ENCODE measurements at places on chromosomes 2 and 18.

DNA sequence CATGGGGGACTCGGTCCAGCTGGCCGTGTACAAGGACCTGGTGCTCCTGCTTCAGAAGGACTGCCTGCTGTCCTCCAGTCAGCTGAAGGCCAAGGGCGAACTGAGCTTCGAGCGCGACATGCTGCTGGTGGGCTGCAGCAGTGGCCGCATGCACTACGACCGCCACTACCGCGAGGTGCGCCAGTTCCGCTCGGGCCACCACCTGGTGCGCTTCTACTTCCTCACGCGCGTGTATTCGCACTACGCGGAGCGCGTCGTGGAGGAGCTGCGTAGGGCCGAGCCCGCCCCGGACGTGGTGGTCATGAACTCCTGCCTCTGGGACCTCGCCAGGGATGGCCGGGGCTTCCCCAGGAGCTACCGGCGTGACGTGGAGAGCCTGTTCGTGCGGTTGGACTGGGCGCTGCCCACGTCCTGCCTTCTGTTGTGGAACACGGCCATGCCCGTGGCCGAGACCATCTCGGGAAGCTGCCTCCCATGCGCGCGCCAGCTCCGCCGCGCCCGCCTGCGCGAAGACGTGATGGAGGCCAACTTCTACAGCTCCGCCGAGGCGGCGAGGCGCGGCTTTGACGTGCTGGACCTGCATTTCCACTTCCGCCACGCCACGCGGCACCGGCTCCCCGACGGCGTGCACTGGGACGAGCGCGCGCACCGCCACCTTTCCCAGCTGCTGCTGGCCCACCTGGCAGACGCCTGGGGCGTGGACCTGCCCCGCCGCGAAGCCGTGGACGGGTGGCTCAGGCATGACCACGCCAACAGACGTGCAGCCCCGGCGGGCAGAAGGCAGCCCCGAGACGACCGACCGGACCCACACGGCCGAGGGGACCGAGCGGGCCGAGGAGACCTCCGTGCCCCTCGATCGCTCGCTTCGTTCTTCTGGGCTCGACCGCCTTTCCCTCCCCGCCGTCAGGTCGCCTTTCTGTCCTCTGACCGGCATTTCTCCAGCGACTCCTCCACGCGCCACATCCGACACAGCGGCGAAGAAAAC lies 293.9 kb upstream of the ERBB4 start:
- no peak for DNase-seq

DNA sequence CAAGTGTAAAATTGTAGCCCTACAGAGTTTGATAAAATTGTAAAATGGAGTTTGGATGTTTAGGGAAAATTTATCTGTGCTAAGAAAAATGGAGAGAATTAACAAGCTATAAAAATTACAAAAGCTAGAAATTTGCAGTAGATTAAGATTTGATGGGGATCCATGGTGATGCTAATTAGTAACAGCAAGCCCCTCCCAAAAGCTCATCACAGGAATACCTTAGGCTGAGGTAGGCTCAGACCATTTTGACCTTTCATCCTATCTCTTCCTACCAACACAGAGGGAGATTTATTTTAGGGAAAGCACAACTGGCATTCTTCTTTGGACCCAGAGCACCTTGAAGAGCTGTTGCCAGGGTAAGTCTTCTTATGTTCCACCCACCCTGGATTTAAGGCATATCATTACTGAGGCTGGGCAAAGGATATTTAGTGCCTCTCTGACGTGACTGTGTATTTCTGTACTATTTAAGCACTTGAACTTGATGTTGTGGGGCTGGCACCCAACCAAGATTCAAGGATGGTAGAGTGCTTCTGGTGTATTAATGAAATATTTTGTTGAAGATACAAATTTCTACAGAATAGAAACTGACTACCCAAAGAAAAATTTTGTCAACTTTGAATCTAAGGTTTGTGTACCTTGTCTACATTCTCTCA lies 70.8 kb upstream of the SLC39A10 start:
- no peak for DNase-seq

GRCh38 chr18:43578706-43579105 lies 301.4 kb upstream of the SYT4 start:
- DNase-seq = no peak

DNA sequence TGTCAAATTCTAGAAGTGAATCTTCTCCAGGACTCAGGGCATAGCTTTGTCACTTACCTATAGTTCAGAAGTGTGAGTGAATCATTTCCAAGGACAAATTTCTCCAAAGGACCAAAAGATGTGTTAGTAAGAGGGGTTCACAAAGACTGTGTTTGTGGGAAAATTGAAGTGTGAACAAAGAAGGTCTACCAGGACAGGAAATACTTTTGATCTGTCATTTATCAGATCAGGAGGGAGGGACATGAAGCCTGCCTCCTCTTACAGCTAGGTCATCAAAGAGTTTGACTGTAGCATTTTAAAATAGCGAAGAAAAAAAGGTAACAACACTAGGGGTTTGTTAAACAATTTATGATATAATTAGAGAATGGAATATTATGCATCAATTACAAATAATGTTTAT lies 2.0 kb upstream of the CD28 start:
- no peak for DNase-seq

GRCh38 chr2:222878877-222879603 lies 18.2 kb downstream of the ACSL3 start:
- DNase-seq = no peak

DNA sequence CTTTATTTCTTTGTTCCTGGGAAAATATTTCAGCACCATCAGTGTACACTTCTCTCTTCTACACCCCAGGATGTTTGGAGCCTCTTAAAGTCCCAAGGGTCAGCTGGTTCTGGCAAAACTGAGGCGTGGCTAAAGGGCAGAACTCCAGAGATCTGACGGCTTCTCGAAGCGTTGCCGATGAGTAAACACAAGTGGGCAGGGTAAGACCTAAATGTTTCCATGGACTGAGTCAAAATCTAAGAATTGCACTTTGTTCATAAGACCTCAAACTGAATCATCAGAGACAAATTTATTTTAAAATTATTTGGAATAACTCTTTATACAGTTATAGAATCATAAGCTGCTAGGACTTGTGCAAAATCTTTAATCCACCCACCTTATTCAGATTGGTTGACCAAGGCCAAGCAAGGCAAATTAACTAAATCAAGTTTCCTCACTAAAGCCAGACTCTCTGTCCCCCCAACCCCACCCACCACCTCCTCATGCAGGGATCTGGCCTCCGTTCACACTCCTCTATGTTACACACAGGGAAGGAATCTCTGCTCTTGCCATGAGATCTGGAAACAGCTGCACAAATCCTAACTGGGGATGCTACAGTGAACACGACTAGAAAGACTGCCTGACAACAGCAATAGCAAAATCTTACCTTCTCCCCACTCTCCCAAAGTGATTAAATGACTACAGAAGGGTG lies 342.6 kb upstream of the KLHL29 start:
- no peak for DNase-seq

GRCh38 chr2:178267660-178268059 lies 73.3 kb downstream of the OSBPL6 start:
- no peak for DNase-seq

DNA sequence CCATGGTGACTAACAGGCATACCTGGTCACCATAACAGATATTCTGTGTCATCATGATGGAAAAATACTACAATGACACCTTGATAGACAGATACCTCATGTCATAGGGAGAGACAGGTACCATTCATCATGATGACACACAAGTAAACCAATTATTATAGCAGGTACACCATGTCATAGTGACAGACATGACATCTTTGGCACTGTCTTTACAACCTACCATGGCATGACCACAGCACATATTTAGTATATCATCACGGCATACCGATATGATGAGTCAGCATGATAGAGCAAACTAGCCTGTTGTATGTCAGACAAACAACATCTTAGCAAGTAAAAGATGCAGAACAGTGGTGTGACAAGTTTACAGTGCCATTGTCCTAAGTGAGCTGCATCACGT lies 101.3 kb upstream of the KLHL29 start:
- DNase-seq = no peak

DNA sequence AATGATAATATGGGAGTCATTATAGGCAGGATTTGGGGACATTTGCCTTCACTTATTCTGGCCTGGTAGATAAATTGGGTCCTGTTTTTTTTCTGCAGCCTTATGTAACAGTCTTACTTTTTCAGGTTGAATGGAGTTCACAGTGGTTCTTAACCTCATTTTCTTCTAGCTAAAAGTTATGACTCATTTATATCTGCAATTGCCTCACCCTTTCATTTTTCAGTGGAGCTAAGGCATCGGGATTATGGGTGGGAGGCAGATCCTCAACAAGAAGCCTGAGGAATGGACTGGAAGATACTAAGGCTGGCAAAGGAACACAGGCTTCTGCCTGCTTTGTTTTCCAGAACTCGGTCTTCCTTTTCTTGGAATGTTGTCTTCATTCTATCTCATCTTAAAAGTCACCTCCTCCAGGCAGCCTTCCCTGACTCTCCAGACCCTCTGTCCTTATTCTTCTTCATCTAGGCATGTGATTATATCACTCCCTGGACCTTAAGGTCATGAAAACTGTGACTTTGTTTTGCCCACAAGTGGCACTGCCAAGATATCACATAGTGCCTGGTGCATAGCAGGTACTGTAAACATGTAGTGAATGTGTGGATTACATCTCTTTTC lies 41.0 kb upstream of the ACSL3 start:
- no peak for DNase-seq

GRCh38 chr2:226426292-226426736 lies 373.3 kb downstream of the IRS1 start:
- DNase-seq = no peak

- no peak for DNase-seq
These were observed 6.3 kb downstream of the IL1RL2 start for GRCh38 chr2:102193074-102193473.

DNA sequence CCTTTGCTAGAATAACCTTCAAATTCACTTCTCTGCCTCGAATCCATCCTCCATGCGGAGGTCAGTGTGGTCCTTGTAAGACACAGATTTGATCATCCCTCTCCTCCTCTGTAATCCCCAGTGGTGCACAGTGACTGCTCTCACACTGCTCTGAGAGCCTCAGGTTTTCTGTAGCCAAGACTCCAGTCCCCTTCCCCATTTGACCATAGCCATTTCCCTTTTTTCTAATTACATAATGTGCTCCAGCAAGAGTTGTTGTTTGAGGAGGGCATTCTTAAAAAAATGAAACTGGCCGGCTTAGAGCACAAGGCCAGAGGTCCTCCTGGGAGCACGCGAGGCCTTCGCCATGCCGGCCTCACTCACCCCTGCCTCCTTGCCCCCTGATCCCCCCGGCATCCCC lies 34.7 kb upstream of the LPIN1 start:
- DNase-seq = no peak

DNA sequence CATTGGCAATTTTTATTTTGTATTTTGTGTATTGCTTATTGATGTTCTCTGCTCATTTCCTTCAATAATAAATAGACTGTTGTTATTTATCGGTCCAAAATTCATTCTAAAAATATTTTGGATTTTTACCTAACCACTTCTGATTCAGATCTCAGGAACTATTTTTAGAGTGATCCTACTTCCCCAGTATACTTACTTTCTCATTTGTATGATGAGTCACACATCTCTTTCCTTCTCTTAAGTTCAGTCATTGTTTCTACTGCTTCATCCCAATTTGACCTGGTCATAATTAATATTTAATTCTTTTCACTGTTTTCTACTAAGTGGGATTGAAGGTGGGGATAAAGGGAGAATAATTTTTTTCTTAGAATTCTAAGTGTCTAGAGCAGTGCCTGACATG lies 75.1 kb downstream of the AGPS start:
- no peak for DNase-seq

- peak; percentile 36 for DNase-seq
These were observed 576.0 kb downstream of the LRP1B start for GRCh38 chr2:141554810-141555209.

DNA sequence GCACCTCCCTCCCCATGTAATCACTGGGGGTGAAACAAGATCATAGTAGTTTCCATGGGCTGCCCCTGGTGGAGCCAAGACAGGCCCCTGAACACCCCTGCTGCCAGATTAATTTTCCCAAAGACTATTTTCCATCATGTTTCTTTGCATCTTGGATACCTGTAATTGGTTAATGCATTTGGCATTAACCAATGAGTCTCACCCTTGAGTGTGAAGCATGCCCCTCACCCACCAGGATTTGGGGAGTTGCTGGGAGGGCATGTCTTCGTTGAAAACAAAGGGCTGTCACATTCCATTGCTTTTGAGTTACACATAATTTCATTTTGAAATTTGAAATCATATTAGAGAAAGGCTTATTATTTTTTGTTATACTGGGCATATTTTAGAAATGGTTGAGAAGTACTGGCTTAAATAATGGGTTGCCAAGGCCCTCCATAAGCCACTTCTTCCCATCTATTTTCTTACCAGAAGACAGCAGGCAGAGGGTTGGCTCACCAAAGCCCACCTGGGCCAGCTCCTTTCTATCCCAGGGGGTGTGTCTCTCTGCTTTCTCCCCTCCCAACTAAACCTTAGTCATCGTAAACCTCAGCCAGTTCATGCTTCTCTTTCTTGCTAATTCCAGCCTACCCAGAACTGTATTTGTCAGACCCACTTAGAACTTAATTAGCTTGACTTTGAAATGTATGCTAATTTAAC lies 51.8 kb downstream of the ATIC start:
- no peak for DNase-seq

DNA sequence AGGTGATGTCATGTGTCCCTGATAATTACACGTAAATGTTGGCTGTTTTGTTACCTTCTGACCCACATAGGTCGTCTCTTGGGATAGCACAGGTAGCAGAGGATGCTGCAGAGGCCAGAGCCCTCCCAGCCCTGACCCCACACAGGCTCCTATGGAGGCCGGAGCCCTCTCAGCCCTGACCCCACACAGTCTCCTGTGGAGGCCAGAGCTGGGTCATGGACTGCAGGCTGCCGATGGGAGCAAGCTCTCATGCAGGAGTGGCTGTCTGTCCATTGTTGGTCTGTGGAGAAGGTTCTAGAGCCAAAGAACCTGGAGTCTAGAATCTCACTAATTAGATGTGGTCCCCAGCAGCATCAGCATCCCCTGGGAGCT lies 155.5 kb downstream of the LDLRAD4 start:
- DNase-seq = no peak

GRCh38 chr2:84224121-84224520 lies 235.0 kb downstream of the SUCLG1 start:
- no peak for DNase-seq
